ENCODE measurements at places on chromosomes 5 and 9.

DNA sequence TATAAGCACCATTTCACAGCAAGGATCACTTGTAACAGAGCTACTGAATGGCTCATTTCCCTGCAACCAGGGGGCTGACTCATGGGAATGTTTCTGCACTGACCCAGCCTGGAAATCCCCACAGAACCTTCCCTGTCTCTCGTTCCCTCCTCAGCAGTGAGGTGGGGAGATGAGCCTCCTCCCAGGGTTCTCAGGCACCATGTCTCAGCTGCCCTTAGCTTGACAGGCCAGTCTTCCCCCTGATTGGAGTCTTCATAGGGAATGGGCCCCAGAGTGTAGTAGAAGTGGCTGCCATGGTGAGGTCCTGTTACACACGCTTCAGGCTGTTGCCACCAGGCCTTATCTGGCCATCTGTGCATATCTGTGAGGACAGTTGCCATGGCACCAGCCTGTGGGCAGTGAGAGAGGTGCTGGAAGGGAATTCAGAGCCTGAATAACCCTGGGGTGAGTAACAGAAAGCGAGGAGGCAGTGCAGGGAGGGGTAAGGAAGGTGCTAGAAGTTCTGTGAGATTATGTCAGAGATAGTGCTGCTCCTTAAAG, 324.4 kb downstream of the ENC1 start:
- DNase-seq = peak; percentile 100
- peak overlapping the region; percentile 1 for H3K27ac ChIP-seq
- peaks cover 9% of the 10 kb centered on the region for H3K4me1 ChIP-seq
- no peak overlapping the region for H3K4me3 ChIP-seq
- no peaks in the 10 kb centered on the region for H3K27me3 ChIP-seq

DNA sequence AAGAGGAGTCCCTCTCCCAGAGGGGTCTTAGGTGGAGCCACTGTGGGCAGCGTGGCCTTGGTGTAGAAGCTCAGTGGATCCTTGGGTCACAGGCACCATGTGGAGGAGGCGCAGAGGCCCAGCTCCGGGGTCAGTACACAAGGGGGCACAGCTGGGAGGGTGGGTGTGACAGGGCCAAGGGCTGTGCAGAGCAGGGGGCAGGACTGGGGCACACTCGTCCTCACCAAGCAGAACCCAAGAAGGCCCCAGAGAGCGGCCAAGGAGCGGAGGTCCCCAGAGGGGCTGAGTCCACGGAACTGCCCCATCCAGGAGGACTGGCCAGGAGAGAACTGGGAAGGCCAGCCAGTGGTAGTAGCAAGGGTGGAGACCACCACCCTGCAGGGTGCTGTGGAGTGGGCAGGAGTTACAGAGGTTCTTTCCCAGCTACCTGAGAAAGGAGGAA, 2.5 kb upstream of the LPCAT1 start:
- H3K27ac ChIP-seq = no peak overlapping the region
- H3K4me3 ChIP-seq = no peak overlapping the region
- no peaks in the 10 kb centered on the region for H3K27me3 ChIP-seq
- no peak for DNase-seq
- H3K36me3 ChIP-seq = no peaks in the 10 kb centered on the region
- peaks cover 6% of the 10 kb centered on the region for H3K4me1 ChIP-seq

- no peak overlapping the region for H3K27ac ChIP-seq
- no peaks in the 10 kb centered on the region for H3K4me1 ChIP-seq
- no peaks in the 10 kb centered on the region for H3K36me3 ChIP-seq
- DNase-seq = peak; percentile 18
Measured at GRCh38 chr5:513216-514100, 10.8 kb downstream of the SLC9A3 start.

GRCh38 chr5:158812408-158812807, 287.3 kb downstream of the EBF1 start:
- peak; percentile 5 for DNase-seq
- no peaks in the 10 kb centered on the region for H3K27me3 ChIP-seq
- no peak overlapping the region for H3K27ac ChIP-seq
- no peaks in the 10 kb centered on the region for H3K36me3 ChIP-seq

DNA sequence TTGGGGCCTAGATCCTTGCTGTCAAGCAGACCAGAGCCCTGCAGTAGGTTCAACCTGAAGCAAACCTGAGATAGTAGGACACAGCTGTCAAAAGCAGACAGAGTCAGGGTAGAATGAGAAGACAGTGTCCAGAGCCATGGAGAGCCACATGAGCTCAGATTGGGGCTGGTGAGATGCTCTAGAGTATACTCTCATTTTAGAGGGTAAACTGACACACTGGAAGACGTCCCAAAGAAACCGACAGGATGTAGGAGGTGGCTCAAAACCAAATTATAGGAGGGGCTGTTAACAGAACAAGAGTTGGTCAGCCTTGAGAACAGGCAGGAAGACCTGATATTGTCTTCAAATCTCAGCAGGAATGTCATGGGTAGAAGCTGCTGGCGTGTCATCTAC, 11.5 kb downstream of the CCDC69 start:
- no peak for DNase-seq
- H3K27me3 ChIP-seq = no peaks in the 10 kb centered on the region
- H3K4me3 ChIP-seq = no peak overlapping the region
- H3K27ac ChIP-seq = no peak overlapping the region
- peaks cover 3% of the 10 kb centered on the region for H3K4me1 ChIP-seq

DNA sequence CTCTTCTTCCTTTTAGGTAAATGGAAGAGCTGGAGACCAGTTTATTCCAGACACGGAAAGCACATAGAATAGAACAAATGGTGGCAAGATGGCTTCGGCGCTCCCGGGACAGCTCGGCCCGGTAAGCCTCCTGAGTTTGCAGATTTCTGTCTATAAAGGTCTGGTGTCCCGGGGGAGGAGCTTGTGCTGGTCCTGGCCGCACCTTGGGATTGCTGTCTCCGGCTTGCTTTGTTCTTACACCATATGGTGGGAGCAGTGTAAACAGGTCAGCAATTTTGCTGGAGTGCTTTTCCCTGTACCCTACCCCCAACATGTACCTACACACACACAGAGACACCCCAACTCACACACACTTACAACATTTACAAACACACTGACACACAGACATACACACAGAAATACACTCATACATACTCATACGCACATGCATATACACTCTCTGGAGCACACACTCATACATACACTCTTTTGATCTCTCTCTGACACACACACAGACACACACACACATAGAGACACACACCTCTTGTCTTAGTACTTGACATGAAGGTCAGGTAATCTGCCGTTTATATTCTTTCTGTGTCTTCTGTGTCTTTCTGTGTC, 42.0 kb downstream of the FRMPD1 start:
- no peaks in the 10 kb centered on the region for H3K36me3 ChIP-seq
- H3K27me3 ChIP-seq = no peaks in the 10 kb centered on the region
- no peak overlapping the region for H3K27ac ChIP-seq
- no peaks in the 10 kb centered on the region for H3K4me1 ChIP-seq
- no peak overlapping the region for H3K4me3 ChIP-seq

DNA sequence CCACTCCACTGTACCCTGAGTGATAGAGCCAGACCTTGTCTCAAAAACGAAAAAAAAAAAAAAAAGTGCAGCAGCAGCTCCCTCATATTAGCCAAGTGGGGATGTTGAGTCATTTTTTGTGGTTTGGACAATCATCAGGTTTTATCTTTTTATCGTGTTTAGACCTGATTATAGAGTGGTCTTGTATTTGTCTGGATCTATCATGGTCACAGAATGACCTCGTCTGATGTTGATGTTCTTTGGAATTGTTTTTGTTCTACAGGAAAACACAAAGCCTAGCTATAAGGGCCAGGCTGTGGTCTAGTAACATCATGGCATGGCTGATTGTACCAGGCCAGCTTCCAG, 1.6 kb upstream of the FBXW11 start:
- H3K27ac ChIP-seq = peak overlapping the region; percentile 41
- no peaks in the 10 kb centered on the region for H3K27me3 ChIP-seq
- H3K4me1 ChIP-seq = peaks cover 12% of the 10 kb centered on the region
- H3K4me3 ChIP-seq = no peak overlapping the region
- H3K36me3 ChIP-seq = no peaks in the 10 kb centered on the region

- H3K4me1 ChIP-seq = no peaks in the 10 kb centered on the region
- H3K27ac ChIP-seq = no peak overlapping the region
- peak; percentile 74 for DNase-seq
- no peak overlapping the region for H3K4me3 ChIP-seq
Measured at GRCh38 chr5:26009742-26010141, 1028.6 kb downstream of the CDH9 start.

GRCh38 chr9:78893774-78894401, 597.0 kb downstream of the PSAT1 start:
- no peaks in the 10 kb centered on the region for H3K27me3 ChIP-seq
- no peaks in the 10 kb centered on the region for H3K36me3 ChIP-seq
- DNase-seq = no peak
- no peaks in the 10 kb centered on the region for H3K4me1 ChIP-seq

DNA sequence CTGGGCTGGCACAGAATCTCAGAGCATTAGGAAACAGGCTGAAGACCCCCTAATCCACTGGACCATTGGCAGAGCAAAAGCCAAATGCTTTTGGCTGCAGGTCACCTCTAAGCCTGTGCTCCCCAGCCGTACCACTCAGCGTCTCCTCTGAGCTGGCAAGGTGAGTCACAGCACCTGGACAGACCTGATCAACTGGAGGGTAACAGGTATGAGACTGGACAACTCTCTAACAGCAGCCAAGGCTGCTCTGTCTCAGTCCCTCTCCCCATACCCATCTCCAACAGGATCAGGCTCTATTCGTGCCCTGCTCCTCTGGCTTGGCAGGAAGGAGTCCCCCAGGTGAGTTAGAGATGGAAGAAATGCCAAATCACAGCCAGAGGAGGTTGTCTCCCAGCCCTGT, 4.7 kb downstream of the GOLGA2 start:
- no peak overlapping the region for H3K27ac ChIP-seq
- no peaks in the 10 kb centered on the region for H3K27me3 ChIP-seq
- no peak overlapping the region for H3K4me3 ChIP-seq

DNA sequence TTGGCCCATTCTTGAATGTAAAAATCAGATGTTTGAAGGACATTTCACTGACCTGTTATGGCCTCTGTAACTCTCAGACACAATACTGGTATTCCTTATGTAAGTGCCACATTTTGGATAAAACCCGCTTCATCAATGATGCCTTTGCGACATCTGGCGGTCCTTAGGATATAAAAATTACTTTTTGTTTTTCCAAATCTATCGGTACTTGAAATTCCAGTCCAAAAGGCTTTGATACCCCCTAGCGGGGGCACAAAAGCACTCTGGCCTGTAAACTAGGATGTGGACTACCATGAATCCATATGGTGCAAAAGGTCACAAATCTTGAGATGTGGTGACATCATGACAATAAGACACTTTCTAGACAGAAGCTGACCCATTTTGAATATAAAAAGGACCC, 291.8 kb downstream of the KIAA0825 start:
- H3K4me1 ChIP-seq = no peaks in the 10 kb centered on the region
- H3K27me3 ChIP-seq = no peaks in the 10 kb centered on the region
- DNase-seq = no peak
- no peak overlapping the region for H3K27ac ChIP-seq

- H3K27ac ChIP-seq = no peak overlapping the region
- no peaks in the 10 kb centered on the region for H3K27me3 ChIP-seq
- H3K36me3 ChIP-seq = no peaks in the 10 kb centered on the region
- no peak overlapping the region for H3K4me3 ChIP-seq
- no peaks in the 10 kb centered on the region for H3K4me1 ChIP-seq
- no peak for DNase-seq
Measured at GRCh38 chr5:42952578-42952974, 87.5 kb downstream of the ANXA2R start.

GRCh38 chr5:154770111-154770510, 14.9 kb downstream of the LARP1 start:
- no peak for DNase-seq
- H3K27ac ChIP-seq = no peak overlapping the region
- H3K36me3 ChIP-seq = no peaks in the 10 kb centered on the region
- no peak overlapping the region for H3K4me3 ChIP-seq
- no peaks in the 10 kb centered on the region for H3K27me3 ChIP-seq
- peaks cover 17% of the 10 kb centered on the region for H3K4me1 ChIP-seq

- H3K27ac ChIP-seq = no peak overlapping the region
- no peaks in the 10 kb centered on the region for H3K36me3 ChIP-seq
- DNase-seq = no peak
- peaks cover 3% of the 10 kb centered on the region for H3K27me3 ChIP-seq
Measured at GRCh38 chr5:33939556-33940262, 3.5 kb downstream of the RXFP3 start.

GRCh38 chr5:124582561-124582840, 163.9 kb downstream of the ZNF608 start:
- H3K4me3 ChIP-seq = no peak overlapping the region
- H3K36me3 ChIP-seq = no peaks in the 10 kb centered on the region
- H3K27ac ChIP-seq = no peak overlapping the region
- H3K27me3 ChIP-seq = no peaks in the 10 kb centered on the region

DNA sequence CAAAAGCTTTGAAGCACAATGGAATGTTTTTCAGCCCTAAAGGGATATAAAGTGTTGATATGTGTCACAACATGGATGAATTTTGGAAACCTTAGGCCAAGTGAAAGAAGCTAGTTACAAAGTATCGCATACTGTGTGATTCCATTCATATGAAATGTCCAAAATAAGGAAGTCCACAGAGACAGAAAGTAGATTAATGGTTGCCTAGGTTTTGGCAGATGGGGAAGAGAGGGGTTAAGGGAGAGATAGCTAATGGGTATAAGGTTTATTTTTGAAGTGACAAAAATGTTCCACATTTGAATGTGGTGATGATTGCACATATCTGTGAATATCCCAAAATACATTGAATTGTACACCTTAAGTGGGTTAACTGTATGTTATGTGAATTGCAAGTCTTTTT, 57.5 kb upstream of the MCCC2 start:
- no peaks in the 10 kb centered on the region for H3K27me3 ChIP-seq
- H3K4me1 ChIP-seq = no peaks in the 10 kb centered on the region
- no peak for DNase-seq
- no peak overlapping the region for H3K27ac ChIP-seq
- no peaks in the 10 kb centered on the region for H3K36me3 ChIP-seq

- H3K27ac ChIP-seq = no peak overlapping the region
- peak overlapping the region; percentile 59 for H3K4me3 ChIP-seq
- H3K36me3 ChIP-seq = no peaks in the 10 kb centered on the region
- H3K4me1 ChIP-seq = no peaks in the 10 kb centered on the region
- no peaks in the 10 kb centered on the region for H3K27me3 ChIP-seq
Measured at GRCh38 chr5:120465436-120465961, 1.4 kb downstream of the PRR16 start.

GRCh38 chr5:1315709-1316587, 21.1 kb upstream of the TERT start:
- H3K27me3 ChIP-seq = no peaks in the 10 kb centered on the region
- H3K4me3 ChIP-seq = no peak overlapping the region
- peaks cover 6% of the 10 kb centered on the region for H3K36me3 ChIP-seq
- H3K4me1 ChIP-seq = no peaks in the 10 kb centered on the region
- DNase-seq = peak; percentile 45
- H3K27ac ChIP-seq = no peak overlapping the region

DNA sequence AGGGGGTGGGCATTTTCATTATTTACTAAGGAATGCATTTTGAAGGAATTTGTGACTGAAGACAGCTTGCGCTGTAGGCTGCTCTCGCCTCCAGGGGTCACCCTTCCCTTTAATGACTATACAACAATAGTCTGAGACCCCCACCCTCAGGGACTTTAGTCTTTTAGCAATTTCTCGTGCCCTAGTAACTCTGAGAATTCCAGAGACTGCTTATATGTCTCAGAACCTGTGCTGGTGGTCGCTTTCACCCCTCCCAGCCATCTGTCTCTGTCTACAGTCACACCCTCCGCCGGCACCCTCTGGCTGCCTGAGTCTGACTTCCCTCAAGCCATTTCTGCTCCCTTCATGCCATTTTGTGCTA, 671.4 kb downstream of the NR2F1-AS1 start:
- H3K4me3 ChIP-seq = no peak overlapping the region
- H3K4me1 ChIP-seq = no peaks in the 10 kb centered on the region
- H3K27ac ChIP-seq = no peak overlapping the region
- no peaks in the 10 kb centered on the region for H3K36me3 ChIP-seq
- peak; percentile 63 for DNase-seq
